Melanocyte of skin (primary cell): ENCODE measurements at places on chromosomes 12 and 14. TPM values are rescaled to one million over a fixed set of nuclear protein-coding genes. Genes with fewer than 3 reads are reported as not detected.

The SINHCAF gene
- total RNA-seq: 34.3 and 59.7 TPM in 2 replicates

The PPP4R4 gene
- total RNA-seq: not detected in 2 replicates

The SMAGP gene
- total RNA-seq: 1.1 TPM in 1 of 2 replicates, not detected in the other

The KRT78 gene
- not detected in 2 replicates for total RNA-seq

The GPR137C gene
- 0.69 and 0.73 TPM in 2 replicates for total RNA-seq

The GPR135 gene
- total RNA-seq: 2.7 and 4.8 TPM in 2 replicates
